ENCODE measurements at places on chromosomes 6 and 20. TPM values are rescaled to one million over a fixed set of nuclear protein-coding genes. Genes with fewer than 3 reads are reported as not detected.

RIPPLY2 gene
- total RNA-seq = not detected

SGK2 gene
- total RNA-seq = 5.9 TPM

NMBR gene
- not detected for total RNA-seq

LTB gene
- 50.8 TPM for total RNA-seq

KHDC1 gene
- total RNA-seq = 2.3 TPM

TBC1D22B gene
- 9.8 TPM for total RNA-seq

SIGLEC1 gene
- not detected for total RNA-seq

PHF1 gene
- total RNA-seq = 20.7 TPM

MICB gene
- total RNA-seq = 13.0 TPM

KHDRBS2 gene
- 0.22 TPM for total RNA-seq

GRCh38 chr6:48560408-48560807, 449.4 kb upstream of the PTCHD4 start:
- DNase-seq = peak; percentile 58

DNA sequence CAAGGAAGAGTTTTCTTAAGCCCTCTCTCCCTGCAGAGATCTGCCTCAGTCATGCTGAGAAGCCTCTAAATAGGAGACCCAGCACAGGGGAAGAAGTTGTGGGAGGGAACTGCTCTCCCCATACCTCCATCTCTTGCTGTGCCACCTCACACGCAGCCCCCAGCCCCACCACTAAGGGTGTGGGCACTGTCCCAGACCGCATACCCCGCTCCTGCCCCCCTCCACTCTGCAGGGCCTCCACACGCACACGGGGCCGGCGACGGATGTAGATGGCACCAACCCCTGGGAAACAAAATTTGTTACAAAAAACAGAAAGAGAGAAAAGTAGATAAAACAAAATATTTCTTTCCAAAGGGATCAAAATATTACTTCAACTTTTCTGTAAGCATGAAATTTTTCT, 10.2 kb upstream of the CPNE1 start:
- DNase-seq = no peak

- DNase-seq = no peak
These were observed 5.5 kb upstream of the FAM83C start for GRCh38 chr20:35297740-35298139.

GRCh38 chr6:55176958-55177357, 2.6 kb downstream of the HCRTR2 start:
- DNase-seq = no peak

- DNase-seq = no peak
These were observed 9.6 kb upstream of the SAPCD1 start for GRCh38 chr6:31752739-31753319.

DNA sequence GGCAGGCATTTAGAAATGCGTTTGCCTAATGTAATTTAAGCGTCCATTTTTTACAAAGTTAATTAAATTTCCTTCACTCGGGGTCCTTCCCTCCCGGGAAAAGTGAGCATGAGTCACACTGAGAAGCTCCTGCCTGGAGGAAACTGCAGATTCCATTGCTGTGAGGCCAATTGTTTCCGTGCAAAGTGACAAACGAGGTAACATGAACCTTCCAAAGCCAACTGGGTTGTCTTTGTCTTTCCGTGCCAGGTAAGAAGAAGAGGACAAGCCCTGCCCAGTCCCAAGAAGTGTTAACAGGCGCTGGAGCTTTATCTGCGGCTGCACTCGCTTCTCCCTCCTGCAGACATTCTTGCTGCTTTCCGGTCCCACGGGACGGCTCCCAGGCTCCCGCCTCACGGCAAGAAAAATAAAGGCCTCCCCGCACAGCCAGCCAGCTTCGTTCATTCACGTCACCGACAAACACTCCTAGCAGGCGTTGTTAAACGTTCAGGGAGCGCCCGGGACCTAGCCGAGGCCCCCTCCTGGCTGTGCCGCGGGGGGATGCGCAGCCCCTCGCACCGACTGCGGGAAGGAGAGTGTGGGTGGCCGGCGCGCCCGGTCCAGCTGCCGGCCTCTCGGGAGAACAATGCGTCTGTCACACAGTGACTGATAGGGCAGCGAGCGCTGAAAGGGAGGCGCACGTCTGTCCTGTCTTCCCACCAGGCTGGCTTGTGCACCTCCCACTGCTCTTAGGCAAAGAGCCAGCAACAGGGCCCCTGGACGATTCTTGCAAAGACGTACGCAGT, 61.5 kb upstream of the HDDC2 start:
- DNase-seq = peak; percentile 22

DNA sequence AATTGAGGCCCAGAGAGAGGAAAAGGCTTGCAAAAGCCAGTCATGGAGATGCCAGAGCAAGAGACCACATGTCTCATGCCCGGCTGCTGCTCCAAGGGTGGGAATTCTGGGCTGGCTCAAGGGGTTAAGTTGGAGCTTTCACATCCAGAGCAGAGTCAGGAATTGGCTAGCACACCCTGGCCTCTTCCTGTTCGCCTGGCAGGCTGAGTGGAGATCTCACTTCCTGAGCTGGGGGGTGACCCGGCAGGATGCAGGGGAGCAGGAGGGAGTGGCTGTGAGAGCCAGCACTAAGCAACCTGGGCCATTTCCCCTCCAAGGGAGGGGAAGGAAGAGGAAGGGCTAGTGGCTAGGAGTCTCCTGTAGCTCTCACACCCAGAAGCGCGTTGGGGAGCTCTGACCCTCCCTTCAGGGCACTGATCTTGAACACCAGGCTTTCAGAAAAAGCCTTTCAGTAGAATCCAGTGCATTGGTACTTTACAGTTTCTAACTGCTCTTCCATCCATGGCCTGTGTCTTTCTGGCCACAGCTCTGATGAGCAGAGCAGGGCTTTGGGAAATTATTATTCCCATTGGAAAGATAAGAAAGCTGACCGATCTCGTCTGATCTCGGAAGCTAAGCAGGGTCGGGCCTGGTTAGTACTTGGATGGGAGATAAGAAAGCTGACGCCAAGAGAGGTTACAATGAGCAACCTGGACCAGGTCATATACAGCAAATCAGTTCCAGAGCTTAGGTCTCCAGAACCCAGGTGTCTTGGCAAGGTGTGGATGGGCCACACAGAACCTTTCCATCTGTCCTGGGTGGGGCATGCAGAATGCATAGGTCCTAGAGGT, 2.2 kb upstream of the CCM2L start:
- DNase-seq = no peak

DNA sequence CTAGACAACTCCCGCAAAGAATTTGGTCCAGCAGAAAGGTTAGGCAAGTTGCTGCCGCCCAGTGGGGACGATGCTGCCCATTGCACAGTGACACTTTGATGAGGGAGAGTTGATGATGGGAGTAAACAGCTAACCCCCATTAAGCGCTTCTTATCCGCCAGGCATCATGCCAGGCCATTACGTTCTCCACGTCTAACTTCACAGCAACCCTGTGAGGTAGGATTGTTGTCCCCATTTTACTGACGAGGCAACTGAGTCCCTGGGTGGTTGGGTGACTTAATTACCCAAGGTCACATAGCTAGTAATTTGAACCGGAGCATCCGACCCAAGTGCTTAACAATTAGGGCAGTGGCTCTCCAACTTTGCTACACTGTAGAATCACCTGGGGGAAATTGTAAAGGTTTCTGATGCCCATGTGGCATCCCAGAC, 738 bp downstream of the RALGAPB start:
- no peak for DNase-seq

DNA sequence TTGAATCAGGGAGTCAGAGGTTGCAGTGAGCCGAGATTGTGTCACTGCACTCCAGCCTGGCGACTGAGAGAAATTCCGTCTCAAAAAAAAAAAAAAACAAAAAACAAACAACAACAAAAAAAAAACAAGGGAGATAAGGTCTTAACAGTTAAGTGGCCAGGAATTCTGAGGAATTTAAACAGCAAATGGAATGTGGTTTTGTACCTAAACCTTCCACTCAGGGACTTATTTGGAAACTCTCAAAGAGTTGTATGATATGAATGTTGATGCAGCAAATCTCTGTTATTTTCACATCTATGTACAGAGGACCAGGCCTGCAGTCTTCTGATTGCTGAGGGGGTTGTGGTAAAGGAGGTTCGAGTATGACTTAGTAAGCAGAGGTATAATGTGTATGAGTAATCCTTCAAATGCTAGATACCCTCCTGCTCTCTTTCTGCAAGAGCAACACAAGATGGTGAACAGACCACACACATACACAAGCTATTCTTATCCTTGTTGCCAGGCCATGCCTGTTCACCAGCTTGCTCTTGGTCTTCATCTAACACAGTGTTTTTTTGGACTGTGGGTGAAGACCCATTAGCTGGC, 174.9 kb upstream of the SCGN start:
- DNase-seq = no peak

GRCh38 chr6:110233770-110234374, 53.6 kb downstream of the CDC40 start:
- DNase-seq = no peak

- DNase-seq = peak; percentile 81
These were observed 2.0 kb downstream of the TSBP1 start for GRCh38 chr6:32369660-32370059.

GRCh38 chr20:6680854-6681253, 86.6 kb upstream of the BMP2 start:
- DNase-seq = no peak

DNA sequence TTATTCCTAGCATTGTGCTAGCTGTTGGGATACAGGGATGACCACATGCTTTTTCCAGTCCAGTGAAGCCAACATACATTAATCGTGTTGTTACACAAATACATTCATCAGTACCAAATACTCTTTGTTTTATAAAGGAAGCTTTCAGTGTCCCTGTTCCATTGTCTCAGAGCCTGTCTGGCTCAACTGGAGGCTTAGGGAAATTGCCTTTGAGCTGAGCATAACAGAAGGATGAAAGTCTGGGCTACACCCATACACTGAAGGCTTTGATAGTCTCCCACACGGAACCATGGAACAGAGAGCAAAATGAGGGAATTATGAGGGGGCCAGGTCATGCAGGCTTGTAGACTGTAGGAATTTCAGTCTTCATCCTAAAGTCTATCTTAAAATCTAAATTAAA, 126.4 kb upstream of the KCNQ5 start:
- DNase-seq = no peak

- no peak for DNase-seq
These were observed 143.0 kb upstream of the THBS2 start for GRCh38 chr6:169396554-169397163.

GRCh38 chr6:28000351-28001045, 43.5 kb downstream of the OR2B6 start:
- no peak for DNase-seq

DNA sequence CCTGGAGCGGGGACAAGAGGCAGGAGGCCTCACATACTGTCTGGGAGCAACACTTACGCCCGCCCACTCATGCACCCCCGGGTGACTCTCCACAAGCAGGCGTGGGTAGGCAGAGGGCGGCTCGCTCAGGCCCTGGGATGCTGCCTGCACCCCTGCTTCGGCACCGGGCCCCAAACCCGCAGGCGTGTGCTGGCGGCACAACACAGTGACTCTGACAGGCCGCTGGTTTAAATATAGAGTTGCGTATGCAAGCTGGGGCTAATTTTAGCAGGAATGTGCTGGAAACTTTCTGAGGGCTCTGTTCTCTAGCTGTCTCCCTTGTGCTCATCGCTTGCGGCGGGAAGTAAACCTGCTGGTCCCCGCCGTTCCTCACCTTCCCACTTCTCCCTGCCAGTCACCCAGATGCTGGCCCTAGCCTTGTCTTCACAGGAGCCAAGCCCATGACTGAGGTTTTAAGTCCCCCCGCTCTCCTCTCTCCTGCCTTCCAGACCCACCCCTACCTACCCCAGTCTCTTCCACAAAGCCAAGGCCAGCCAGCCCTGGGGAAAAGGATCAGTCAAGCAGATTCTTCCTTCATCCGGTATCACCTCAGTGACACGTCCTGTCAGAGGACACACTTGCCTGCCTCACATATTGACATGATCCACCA, 94.5 kb upstream of the FOXP4 start:
- DNase-seq = no peak

DNA sequence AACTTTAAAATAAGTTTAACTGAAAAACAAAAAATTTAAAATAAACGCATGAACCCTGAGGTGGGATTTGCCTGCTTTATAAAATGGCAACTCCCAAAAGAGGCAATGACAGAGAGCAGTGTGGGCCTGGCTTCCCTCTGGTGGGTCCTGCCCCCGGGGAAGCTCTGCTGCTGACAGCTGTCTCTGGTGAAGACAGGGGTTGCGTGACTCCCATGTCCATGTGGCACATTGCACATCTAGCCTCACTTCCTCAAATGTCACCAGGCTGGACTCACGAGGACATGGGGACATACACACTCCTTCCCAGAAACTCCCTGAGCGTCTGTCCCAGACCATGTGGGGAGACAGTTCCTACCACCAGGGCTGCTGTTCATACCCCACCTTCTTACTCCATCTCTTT, 66.2 kb downstream of the ABHD12 start:
- DNase-seq = no peak

DNA sequence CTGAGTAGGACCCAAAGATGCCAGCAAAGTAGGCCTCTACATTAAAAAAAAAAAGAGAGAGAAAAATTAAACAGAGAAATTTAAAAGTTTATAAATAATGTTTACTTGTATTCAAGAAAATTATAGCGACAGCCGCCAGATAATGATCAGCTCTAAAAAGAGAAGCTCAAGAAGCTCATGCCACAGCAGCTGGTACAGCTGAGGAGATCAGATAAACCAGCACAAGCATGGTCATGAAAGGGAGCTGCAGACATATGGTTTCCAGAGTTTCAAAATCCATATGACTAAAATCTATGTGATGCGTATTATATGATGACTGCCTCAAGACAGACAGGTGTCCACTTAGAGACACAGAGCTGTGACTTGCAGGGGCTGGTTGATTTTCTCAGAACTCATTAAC, 13.6 kb upstream of the HLA-C start:
- no peak for DNase-seq

DNA sequence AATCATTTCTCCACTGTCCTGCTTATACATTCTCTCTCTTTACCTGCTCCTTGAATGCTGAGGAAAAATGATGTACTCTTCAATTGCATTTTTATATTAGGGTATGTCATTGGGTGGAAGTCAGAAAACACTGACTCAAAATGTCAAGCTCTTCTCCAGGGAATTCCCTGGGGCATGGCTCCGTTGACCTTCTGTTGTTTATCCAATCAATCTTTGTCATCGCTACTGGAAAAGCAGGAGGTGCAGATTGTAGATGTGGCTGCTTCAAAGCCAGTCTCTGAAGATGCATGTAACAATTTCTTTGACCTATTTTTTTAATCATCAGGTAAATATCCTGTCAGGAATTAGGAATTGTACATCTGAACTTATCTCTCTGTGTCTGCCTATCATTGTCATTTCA, 63.9 kb upstream of the TENT5A start:
- DNase-seq = no peak

DNA sequence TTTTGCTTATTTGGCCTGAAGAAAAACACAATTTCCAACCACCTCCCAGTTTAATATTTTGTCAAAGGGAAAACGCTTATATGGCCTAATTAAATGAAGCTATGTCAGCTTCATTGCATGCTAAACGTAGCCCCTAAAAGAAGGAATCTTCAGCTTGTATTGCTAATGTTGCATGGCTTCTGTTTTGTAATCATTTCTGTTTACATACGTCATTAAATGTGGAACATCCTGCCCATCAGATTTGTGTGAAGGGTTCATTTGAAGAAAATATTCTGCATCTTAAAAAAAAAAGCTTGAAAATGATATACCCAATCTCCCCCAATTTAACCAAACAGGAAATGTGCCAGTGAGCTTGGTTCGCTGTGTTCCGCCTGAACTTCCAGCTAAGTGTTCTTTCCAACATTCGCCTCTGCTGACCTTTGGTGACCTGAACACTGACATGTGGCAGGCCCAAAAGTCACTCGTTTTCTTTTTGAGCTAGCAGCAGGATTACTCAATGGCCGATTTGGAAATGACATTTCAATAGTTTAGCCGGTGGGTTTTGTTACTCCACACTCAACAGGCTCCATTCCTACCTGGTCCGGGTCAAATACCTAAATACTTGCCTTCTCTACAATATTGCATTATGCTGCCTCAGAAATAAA, 12.7 kb upstream of the SIRT5 start:
- DNase-seq = no peak

- DNase-seq = no peak
These were observed 1.9 kb downstream of the TRIB3 start for GRCh38 chr20:382291-383115.
